ENCODE measurements at places on chromosomes 13 and 19. TPM values are rescaled to one million over a fixed set of nuclear protein-coding genes. Genes with fewer than 3 reads are reported as not detected.

The ZNF726 gene
- total RNA-seq: 16.6 TPM

GRCh38 chr13:98515818-98516465, 61.0 kb downstream of the STK24 start:
- H3K36me3 ChIP-seq: peaks cover 47% of the 10 kb centered on the region
- no peak overlapping the region for H3K4me3 ChIP-seq
- no peak for DNase-seq
- peaks cover 61% of the 10 kb centered on the region for H3K4me1 ChIP-seq
- H3K27me3 ChIP-seq: no peaks in the 10 kb centered on the region
- H3K27ac ChIP-seq: no peak overlapping the region

DNA sequence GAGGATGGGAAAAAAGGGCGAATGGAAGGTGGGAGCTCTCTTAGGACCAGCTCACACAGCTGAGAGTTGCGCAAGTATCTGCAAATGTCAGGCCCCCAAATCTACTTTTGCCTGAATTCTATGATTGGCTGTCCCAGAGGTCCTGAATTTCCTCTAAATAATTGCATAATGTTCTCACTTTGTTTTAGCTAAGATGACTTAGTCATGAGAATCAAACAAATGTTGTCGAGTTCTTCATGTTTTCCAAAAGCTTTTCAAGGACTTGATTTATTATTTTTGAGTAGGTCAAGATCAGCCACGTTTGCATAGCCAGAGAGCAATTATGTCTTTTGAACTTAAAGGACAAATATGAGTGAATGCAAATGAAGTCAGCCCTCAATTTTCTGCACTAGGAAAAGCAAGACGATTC, 246.6 kb upstream of the MAB21L1 start:
- H3K4me1 ChIP-seq: peaks cover 4% of the 10 kb centered on the region
- H3K27me3 ChIP-seq: peaks cover 4% of the 10 kb centered on the region
- H3K36me3 ChIP-seq: no peaks in the 10 kb centered on the region
- no peak overlapping the region for H3K4me3 ChIP-seq
- no peak for DNase-seq

DNA sequence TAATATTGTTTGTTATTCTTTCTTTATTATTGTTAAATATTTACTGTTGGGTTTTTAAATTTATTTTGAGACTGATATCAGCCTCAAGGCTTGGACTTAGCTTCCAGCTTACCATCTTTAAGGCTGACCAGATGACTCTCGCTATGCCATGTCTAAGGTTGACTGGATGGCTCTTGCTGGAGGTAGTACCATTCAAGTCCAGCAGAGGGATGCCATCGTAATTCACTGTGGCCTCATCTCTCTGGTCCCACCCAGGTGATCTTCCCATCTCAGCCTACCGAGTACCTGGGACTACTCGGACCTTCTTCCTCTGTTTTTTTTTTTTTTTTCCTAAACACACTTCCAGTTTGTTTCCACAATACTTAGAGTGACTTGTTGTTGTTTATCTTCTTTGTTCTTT, 41.7 kb upstream of the ZNF91 start:
- no peak overlapping the region for H3K4me3 ChIP-seq
- no peaks in the 10 kb centered on the region for H3K4me1 ChIP-seq
- peaks cover 2% of the 10 kb centered on the region for H3K36me3 ChIP-seq
- no peaks in the 10 kb centered on the region for H3K27me3 ChIP-seq

GRCh38 chr19:53328967-53329366, 4.6 kb upstream of the ZNF845 start:
- peak overlapping the region; percentile 49 for H3K27ac ChIP-seq
- peak; percentile 42 for DNase-seq
- peaks cover 24% of the 10 kb centered on the region for H3K36me3 ChIP-seq
- H3K4me1 ChIP-seq: peaks cover 16% of the 10 kb centered on the region
- H3K4me3 ChIP-seq: peak overlapping the region; percentile 54

The TMC4 gene
- 0.76 TPM for total RNA-seq

The LILRB1 gene
- 0.92 TPM for total RNA-seq

- H3K36me3 ChIP-seq: peaks cover 22% of the 10 kb centered on the region
- H3K4me3 ChIP-seq: no peak overlapping the region
- H3K4me1 ChIP-seq: peaks cover 47% of the 10 kb centered on the region
- DNase-seq: no peak
These were observed 2.0 kb upstream of the GATAD2A start for GRCh38 chr19:19403373-19403901.

DNA sequence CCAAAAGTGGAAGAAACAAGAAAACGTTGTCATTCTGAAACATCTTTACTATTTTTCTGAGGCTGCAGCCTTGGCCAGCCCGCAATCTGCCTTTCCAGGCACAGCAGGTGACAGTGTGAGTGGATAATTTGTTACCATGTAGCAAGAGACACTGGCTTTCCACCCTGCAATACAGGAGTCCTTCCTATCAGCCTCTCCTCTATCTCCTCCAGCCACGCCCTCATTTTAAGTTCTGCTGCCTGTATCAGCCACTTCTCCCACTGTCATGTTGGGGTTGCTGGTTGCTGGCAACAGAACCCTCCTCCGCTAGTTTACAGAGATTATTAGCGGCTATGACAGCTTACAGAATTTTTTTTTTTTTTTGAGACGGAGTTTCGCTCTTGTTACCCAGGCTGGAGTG, 7.7 kb upstream of the LGALS7 start:
- DNase-seq: no peak
- H3K4me3 ChIP-seq: no peak overlapping the region
- H3K36me3 ChIP-seq: no peaks in the 10 kb centered on the region
- no peak overlapping the region for H3K27ac ChIP-seq
- H3K27me3 ChIP-seq: peaks cover 17% of the 10 kb centered on the region
- no peaks in the 10 kb centered on the region for H3K4me1 ChIP-seq

DNA sequence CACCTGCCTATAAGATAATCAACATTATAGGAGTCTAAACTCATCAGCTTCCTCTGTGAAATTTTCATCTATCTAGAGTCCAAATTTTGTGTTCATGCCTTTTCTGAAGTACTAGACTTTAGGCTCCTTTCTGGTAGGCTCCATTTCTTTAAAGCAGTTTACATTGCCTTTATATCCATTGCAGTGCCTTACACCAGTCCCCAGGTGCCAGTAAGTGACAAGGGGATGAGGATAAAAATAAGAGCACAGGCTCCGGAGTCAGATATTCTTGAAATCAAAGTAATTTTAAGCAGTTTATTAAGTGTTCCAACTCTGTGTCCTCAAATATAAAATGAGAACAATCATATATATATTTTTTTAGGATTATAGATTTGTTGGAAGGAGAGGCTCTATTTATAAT, 10.6 kb upstream of the CYSLTR2 start:
- no peaks in the 10 kb centered on the region for H3K4me1 ChIP-seq
- peaks cover 13% of the 10 kb centered on the region for H3K27me3 ChIP-seq
- H3K36me3 ChIP-seq: no peaks in the 10 kb centered on the region
- DNase-seq: no peak

DNA sequence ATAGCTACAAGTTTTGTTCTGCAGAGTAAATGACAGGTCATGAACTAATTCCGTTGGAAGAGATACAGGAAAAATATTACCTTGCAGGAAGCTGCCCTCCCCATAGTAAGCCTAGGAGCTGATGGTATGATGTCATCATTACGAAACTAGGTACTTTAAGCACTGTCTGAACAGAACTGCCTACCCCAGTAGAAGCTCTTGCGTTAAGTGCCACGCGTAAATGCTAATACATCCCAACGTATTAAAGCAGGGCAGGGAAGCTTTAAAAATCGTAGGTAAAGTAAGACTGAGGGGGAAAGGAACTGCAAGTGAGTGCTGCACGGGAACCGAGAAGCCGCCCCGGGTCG, 572 bp downstream of the UGGT2 start:
- no peak for DNase-seq
- peaks cover 2% of the 10 kb centered on the region for H3K36me3 ChIP-seq
- peaks cover 19% of the 10 kb centered on the region for H3K27me3 ChIP-seq

DNA sequence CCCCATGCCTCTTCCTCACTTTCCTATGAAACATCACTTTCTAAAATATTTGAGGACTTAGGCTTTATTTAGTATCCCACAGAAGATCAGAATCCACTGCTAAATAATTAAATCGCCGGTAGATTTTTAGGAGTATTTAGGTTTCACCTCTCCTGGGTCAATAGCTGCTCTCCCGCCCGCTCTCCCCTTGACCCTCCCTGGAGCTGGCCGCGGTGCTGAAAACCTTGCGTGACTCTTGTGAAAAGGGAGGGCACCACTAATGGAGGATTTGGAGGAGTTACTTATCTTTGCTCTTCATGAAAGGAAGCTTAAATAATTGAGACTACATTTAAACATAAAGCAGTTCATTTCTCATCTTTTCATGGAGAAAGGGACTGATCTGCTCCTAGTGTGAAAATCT, 14.1 kb downstream of the POU4F1 start:
- DNase-seq: no peak
- H3K4me3 ChIP-seq: no peak overlapping the region
- no peak overlapping the region for H3K27ac ChIP-seq
- no peaks in the 10 kb centered on the region for H3K36me3 ChIP-seq
- H3K4me1 ChIP-seq: no peaks in the 10 kb centered on the region

- peaks cover 9% of the 10 kb centered on the region for H3K27me3 ChIP-seq
- no peak for DNase-seq
- H3K4me1 ChIP-seq: peaks cover 57% of the 10 kb centered on the region
- peak overlapping the region; percentile 81 for H3K4me3 ChIP-seq
- peak overlapping the region; percentile 93 for H3K27ac ChIP-seq
- H3K36me3 ChIP-seq: peaks cover 2% of the 10 kb centered on the region
These were observed 15.9 kb upstream of the FOSB start for GRCh38 chr19:45451850-45452387.

The JAK3 gene
- 125 TPM for total RNA-seq

GRCh38 chr19:31037286-31037980, 311.8 kb downstream of the TSHZ3 start:
- H3K27ac ChIP-seq: no peak overlapping the region
- DNase-seq: no peak
- H3K4me3 ChIP-seq: no peak overlapping the region
- no peaks in the 10 kb centered on the region for H3K4me1 ChIP-seq
- peaks cover 1% of the 10 kb centered on the region for H3K27me3 ChIP-seq
- no peaks in the 10 kb centered on the region for H3K36me3 ChIP-seq

DNA sequence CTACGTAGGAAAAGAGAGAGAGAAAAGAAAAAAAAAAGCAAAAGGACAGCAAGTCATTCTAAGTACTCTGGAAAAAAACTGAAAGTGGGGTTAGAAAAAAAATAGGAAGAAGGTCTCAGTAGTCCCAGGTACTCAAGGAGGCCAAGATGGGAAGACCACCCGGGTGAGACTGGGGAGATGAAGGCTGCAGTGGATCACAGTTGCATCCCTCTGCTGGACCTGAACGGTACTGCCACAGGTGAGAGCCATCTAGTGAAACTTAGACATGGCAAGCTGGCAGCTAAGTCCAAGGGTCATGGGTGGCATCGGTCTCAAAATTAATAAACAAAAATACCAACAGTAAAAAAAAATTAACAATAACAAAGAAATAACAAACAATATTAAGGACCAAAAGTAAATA, 41.0 kb upstream of the ZNF91 start:
- no peaks in the 10 kb centered on the region for H3K4me1 ChIP-seq
- no peak overlapping the region for H3K4me3 ChIP-seq
- H3K27ac ChIP-seq: no peak overlapping the region
- H3K27me3 ChIP-seq: no peaks in the 10 kb centered on the region
- DNase-seq: no peak

DNA sequence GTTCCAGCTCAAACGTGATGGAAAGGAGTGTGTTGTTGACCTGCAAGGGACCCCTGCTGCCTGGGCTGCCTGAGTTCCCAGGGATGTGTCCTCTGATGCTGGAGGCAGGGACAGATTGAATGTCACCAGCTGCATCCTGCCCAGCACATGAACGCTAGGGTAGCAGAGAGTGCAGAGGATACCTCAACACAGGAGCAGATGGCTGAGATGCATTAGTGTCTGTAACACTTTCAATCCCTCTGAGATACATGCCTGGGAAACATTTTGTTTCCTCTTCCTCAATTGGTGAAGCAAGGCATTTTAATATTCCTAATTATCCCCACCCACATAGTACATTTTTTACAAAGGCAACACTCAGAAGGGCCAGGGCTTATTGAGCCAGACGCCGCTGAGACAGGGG, 106.4 kb upstream of the UBL3 start:
- DNase-seq: no peak
- no peak overlapping the region for H3K4me3 ChIP-seq
- no peak overlapping the region for H3K27ac ChIP-seq
- H3K27me3 ChIP-seq: peaks cover 2% of the 10 kb centered on the region
- peaks cover 74% of the 10 kb centered on the region for H3K4me1 ChIP-seq

- no peaks in the 10 kb centered on the region for H3K36me3 ChIP-seq
- H3K4me1 ChIP-seq: peaks cover 8% of the 10 kb centered on the region
- DNase-seq: no peak
- no peak overlapping the region for H3K27ac ChIP-seq
- no peaks in the 10 kb centered on the region for H3K27me3 ChIP-seq
These were observed 434.0 kb downstream of the KLF5 start for GRCh38 chr13:73492811-73493210.

The IGFL4 gene
- total RNA-seq: not detected

DNA sequence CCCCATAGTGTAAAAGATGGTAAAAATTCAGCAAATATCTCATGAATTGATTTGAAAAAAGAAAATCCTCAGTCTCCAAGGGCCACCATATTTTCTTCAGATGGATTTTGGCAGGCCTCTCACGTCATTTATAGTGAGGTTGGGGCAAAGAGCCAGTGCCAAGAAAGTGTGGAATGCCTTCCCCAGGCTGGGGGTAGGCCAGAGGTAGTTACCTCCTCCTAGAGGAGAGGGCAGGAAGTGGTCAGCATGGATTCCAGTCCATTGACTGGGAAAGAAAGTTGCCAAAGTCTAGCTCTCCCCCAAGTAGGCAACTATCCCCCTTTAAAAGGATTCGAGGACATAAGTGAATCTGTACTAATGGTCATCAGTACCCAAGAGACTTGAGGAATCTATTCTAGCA, 68.4 kb upstream of the KCTD4 start:
- no peak overlapping the region for H3K27ac ChIP-seq
- H3K4me3 ChIP-seq: no peak overlapping the region
- no peaks in the 10 kb centered on the region for H3K27me3 ChIP-seq
- H3K4me1 ChIP-seq: no peaks in the 10 kb centered on the region

DNA sequence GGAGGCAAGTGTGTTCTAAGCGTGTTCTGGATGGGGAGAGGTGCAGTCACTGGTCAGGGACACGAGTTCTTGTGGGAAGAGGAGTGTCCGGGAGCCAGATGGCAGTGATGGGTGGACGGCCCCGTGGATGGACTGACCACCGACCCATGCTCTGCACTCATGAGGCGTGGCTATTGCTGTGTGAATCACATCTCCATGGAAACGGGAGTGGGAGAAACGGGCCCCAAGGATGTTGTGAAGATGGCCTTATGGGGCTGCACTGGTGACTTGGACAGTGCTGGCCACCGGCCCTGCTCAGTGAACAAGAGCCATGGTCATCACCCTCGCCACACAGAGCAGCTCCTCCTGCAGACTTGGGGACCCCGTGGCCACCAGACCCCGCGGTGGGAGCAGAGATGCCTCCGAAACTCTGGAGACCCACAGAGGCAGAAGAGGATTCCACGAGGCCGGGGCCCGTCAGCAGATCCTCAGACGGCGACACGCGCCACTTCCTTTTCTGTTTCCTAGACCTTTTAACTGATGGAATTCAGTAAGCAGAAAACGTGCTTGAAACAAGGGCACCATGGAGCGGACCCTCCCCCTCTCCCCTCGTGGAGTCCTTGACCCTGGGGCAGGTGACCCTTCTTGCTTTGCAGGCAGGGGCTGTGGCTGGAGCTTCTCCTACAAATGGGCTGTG, 47.5 kb downstream of the GAS6 start:
- DNase-seq: no peak
- peaks cover 18% of the 10 kb centered on the region for H3K4me1 ChIP-seq
- H3K4me3 ChIP-seq: peak overlapping the region; percentile 91

The UBE2L5 gene
- not detected for total RNA-seq
